ENCODE measurements at places on chromosomes 7 and 10. TPM values are rescaled to one million over a fixed set of nuclear protein-coding genes. Genes with fewer than 3 reads are reported as not detected.

Gene NPFFR1
- not detected for total RNA-seq

Gene KDM7A
- 1.2 TPM for total RNA-seq

Gene TNPO3
- total RNA-seq = 47.7 TPM

Gene PCLO
- total RNA-seq = 2.9 TPM

Gene USP6NL
- 6.1 TPM for total RNA-seq

Gene C10orf67
- 0.53 TPM for total RNA-seq

Gene WEE2
- total RNA-seq = not detected

Gene ADAM12
- 16.7 TPM for total RNA-seq

Gene SORCS1
- not detected for total RNA-seq

Gene AP5Z1
- total RNA-seq = 22.5 TPM

Gene TLX1
- not detected for total RNA-seq
